Stimulated activated naive B cell treated with anti-CD40 and anti-IgM and Interleukin-4, amounts not matched to agents 10 μg/mL and 1 μg/mL and 100 μg/mL, for 72 hours (primary cell): ENCODE measurements at places on chromosomes 16 and 17.

DNA sequence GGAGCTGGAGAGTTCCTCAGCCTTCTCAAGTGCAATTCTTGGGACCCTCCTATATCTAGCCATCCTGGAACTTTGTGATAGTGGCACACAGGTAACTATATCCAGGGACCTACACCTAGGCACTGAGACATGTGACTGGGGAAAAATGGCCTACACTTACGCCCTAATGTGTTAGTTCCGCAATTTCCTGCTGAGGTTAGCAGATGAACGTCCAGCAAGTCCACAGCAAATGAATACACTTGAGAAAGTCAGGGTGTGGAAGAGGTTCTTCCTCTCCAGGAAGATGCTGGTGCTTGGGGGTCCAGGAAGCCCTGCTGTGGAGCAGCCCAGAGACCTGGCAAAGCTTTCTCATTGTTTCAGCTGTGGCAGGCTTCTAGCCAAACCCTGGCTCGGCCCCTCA lies 20.8 kb downstream of the PIK3R5 start:
- H3K4me3 ChIP-seq = no peak overlapping the region
- DNase-seq = no peak
- H3K4me1 ChIP-seq = peaks cover 62% of the 10 kb centered on the region
- H3K27me3 ChIP-seq = no peaks in the 10 kb centered on the region

GRCh38 chr17:35087731-35088355 lies 24.3 kb upstream of the RFFL start:
- H3K36me3 ChIP-seq = no peaks in the 10 kb centered on the region
- H3K27ac ChIP-seq = peak overlapping the region; percentile 95
- DNase-seq = peak; percentile 9

DNA sequence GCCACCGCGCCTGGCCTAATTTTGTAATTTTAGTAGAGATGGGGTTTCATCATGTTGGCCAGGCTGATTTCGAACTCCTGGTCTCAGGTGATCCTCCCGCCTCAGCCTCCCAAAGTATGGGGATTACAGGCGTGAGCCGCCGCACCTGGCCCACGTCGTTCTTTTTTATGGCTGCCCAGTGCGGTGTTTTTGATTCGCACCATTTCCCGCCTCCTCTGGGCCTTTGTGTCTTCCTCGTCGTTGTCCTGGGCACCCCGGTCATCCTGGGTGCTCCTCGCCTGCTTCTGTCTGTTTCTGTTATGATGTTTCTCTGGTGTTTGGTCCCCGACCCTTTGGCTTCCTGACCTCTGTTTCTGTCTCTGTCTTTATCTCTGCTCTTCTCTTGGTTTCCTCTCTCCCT lies 15.0 kb downstream of the CBX4 start:
- peaks cover 48% of the 10 kb centered on the region for H3K27me3 ChIP-seq
- DNase-seq = no peak
- H3K4me3 ChIP-seq = no peak overlapping the region
- peaks cover 10% of the 10 kb centered on the region for H3K4me1 ChIP-seq
- H3K36me3 ChIP-seq = peaks cover 2% of the 10 kb centered on the region

DNA sequence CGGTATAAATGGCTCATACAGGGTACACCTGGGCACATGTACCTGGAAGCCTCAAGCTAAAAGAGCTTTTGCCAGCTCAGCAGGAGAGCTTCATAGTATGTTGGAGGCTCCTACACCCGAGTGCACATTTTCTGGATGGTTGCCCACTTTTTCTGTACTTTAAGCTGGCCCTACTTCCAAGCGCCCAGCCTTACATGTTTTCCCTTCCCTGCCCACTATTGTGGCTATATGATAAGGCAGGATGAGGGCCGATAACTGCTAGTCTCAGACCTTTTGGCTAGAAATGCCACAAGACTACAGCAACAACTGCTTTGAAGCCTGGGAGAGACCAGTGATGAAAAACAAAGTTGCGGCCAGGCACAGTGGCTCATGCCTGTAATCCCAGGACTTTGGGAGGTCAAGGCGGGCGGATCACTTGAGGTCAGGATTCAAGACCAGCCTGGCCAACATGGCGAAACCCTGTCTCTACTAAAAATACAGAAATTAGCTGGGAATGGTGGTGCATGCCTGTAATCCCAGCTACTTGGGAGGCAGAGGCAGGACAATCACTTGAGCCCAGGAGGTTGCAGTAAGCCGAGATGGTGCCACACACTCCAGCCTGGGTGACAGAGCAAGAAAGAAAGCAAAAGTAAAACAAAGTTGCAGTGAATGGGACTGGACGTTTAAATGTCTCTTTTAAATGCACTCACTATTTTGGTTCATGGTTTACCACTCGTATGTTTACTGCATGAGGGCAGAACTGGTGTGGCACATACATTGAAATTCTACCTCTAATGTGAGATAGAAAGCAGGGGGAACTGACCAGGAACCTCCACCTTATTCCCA lies 14.2 kb upstream of the MARCHF10 start:
- H3K36me3 ChIP-seq = no peaks in the 10 kb centered on the region
- H3K4me3 ChIP-seq = no peak overlapping the region
- peaks cover 10% of the 10 kb centered on the region for H3K27me3 ChIP-seq
- H3K27ac ChIP-seq = no peak overlapping the region
- H3K4me1 ChIP-seq = peaks cover 8% of the 10 kb centered on the region

- peak overlapping the region; percentile 20 for H3K27ac ChIP-seq
- H3K27me3 ChIP-seq = no peaks in the 10 kb centered on the region
- H3K36me3 ChIP-seq = peaks cover 31% of the 10 kb centered on the region
- peak overlapping the region; percentile 57 for H3K4me3 ChIP-seq
- DNase-seq = no peak
Measured at GRCh38 chr16:50747207-50747956, 5.5 kb downstream of the CYLD start.
